ENCODE measurements at places on chromosomes 3 and 15. TPM values are rescaled to one million over a fixed set of nuclear protein-coding genes. Genes with fewer than 3 reads are reported as not detected.

DNA sequence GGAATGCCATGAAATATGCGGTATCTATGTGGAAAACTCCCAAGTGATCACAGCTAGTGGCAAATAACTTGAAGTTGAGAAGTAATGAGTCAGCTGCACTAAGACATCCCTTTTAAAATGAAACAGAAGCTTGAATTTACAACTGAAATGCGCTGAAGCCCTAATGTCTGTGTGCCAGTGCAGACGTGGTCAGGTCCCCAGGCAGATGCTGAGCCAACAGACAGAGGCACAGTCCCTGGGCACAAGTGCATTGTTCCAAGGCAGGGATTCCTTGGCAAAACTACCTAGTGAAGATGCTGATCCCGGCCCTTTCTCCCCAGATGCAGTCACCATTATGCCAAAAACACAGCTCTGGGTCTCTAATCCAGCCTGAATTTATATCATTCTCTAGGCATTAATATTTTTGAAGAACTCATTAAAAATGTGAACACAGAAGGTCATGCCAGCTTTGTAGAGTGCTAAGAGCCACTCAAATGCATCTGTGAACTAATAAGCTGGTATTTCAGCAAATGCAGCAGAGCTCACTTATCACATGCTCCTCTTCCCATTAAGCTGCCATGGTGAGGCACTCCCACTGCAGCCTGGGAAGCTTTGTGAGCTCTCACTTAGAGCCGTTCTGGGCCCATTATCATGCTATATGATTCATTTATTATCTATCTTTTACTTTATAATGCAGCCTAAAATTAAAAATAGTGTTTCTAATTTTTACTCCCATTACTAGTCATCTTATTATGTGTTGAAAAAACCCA is 200.1 kb downstream of the GABRB3 start:
- DNase-seq, result no peak
- no peaks in the 10 kb centered on the region for H3K4me1 ChIP-seq
- no peak overlapping the region for H3K4me3 ChIP-seq
- H3K27me3 ChIP-seq, result no peaks in the 10 kb centered on the region
- no peaks in the 10 kb centered on the region for H3K36me3 ChIP-seq

- H3K4me1 ChIP-seq, result peaks cover 4% of the 10 kb centered on the region
- no peak for DNase-seq
- H3K4me3 ChIP-seq, result no peak overlapping the region
- peaks cover 38% of the 10 kb centered on the region for H3K27me3 ChIP-seq
Observed at GRCh38 chr15:82021992-82022391, 23.8 kb downstream of the MEX3B start.

DNA sequence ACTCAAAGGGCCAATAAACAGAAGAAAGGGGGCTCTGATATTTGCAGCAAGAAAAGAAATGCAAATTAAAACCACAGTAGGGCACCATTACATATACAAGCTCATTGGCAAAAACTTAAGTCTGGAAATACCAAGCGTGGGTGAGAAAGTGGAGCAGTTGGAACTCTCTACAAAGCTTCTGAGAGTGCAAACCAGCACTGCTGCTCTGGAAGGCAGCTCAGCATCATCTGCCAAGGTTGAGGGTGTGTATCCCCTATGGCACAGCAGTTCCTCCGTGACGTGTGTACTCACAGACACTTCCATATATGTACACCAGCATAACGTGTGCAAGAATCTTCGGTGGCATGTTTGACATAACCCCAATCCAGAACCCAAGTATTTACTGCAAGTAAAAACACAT is 271.0 kb upstream of the ATP10A start:
- H3K27me3 ChIP-seq, result peaks cover 28% of the 10 kb centered on the region
- no peaks in the 10 kb centered on the region for H3K36me3 ChIP-seq
- H3K4me1 ChIP-seq, result no peaks in the 10 kb centered on the region

- no peaks in the 10 kb centered on the region for H3K4me1 ChIP-seq
- H3K27me3 ChIP-seq, result no peaks in the 10 kb centered on the region
- DNase-seq, result no peak
- H3K27ac ChIP-seq, result no peak overlapping the region
- no peaks in the 10 kb centered on the region for H3K36me3 ChIP-seq
Observed at GRCh38 chr3:128854475-128854874, 24.9 kb upstream of the ACAD9 start.

DNA sequence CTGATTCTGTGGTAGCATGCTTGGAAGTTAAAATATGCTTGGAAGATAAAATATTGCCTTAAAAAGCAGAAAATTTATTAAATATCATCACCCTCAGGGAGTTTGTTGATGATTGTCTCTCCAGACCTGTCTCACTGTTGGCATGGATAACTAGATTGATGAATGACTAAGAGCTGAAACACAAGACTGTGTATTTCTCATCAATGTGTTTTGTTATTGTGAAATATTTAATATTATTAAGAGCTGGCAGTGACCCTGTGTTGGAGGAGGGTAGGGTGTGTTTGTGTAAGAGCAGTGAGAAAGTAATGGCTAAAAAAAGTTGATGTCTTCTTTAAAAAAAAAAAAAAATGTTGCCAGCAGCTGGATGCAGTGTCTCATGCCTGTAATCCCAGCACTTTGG is 82.2 kb downstream of the ITPR1 start:
- H3K27me3 ChIP-seq, result no peaks in the 10 kb centered on the region
- H3K4me3 ChIP-seq, result no peak overlapping the region
- peaks cover 18% of the 10 kb centered on the region for H3K4me1 ChIP-seq
- DNase-seq, result no peak
- H3K36me3 ChIP-seq, result peaks cover 4% of the 10 kb centered on the region

DNA sequence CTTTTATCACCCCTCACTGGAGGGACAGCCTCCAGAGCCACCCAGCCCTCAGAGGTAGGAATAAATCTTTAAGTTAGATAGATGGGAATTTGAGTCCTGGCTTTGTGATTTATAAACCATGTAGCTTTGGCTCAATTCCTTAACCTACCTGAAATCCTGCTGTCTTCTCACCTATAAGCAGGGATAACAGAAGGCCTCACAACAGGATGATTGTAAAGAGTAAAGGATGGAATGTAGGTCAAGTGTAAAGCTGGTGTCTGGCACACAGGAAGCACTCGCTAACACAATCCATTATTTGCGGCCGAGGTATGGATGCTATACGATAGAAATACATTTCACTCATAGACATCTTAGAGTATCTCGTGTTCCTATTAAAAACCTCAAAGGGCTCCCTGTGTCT is 162.9 kb upstream of the LRTM1 start:
- H3K4me1 ChIP-seq, result no peaks in the 10 kb centered on the region
- no peak overlapping the region for H3K4me3 ChIP-seq
- H3K36me3 ChIP-seq, result no peaks in the 10 kb centered on the region
- H3K27ac ChIP-seq, result no peak overlapping the region
- DNase-seq, result no peak

FBXO40 gene
- total RNA-seq, result 0.39 TPM

AADACL2 gene
- total RNA-seq, result not detected

GRCh38 chr3:67522081-67522480 is 132.3 kb downstream of the SUCLG2 start:
- peaks cover 4% of the 10 kb centered on the region for H3K36me3 ChIP-seq
- H3K4me3 ChIP-seq, result no peak overlapping the region
- H3K27me3 ChIP-seq, result no peaks in the 10 kb centered on the region
- no peak overlapping the region for H3K27ac ChIP-seq
- no peaks in the 10 kb centered on the region for H3K4me1 ChIP-seq

IQCF5 gene
- total RNA-seq, result not detected

DNA sequence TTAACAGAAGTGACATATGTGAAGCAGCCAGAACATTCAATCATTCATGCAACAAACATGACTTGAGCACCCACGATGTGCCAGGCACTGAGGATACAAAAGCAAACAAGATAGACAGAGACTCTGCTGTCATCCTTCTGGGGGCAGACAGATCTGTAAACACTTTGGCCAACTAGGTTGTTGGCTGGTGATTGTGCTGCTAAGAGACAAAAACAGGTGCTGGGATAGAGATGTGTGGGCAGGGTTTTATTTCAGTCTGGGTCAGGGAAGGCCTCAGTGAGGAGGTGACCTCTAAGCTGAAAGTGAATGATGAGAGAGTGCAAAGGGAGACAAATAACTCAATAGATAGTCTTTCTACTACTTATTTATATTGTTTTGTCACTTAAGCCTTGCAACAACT is 147.0 kb upstream of the VEPH1 start:
- no peak overlapping the region for H3K4me3 ChIP-seq
- no peaks in the 10 kb centered on the region for H3K4me1 ChIP-seq
- no peak for DNase-seq
- H3K27ac ChIP-seq, result no peak overlapping the region

SPSB4 gene
- not detected for total RNA-seq

GRCh38 chr3:183262875-183263378 is 9.9 kb downstream of the B3GNT5 start:
- no peak overlapping the region for H3K4me3 ChIP-seq
- no peaks in the 10 kb centered on the region for H3K4me1 ChIP-seq
- peaks cover 8% of the 10 kb centered on the region for H3K36me3 ChIP-seq
- no peak overlapping the region for H3K27ac ChIP-seq
- no peak for DNase-seq

DNA sequence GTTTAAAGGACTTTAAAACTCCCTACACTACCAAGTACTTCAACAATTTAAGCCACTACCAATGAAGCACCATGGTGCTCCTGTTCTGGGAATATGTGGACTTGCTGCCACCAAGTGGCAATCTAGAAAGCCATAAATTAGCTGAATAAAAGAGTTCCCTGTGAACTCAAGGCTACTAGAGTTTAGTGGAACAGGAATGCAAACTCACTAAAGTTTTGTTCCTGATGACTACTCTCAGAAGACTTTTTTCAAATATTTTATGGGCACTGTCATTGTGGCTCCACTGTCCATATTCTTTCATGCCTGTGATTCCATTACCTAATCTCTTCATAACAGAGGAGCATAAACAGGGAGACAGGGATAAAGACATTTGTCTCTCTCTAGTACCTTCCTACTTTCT is 63.9 kb downstream of the TMCC1 start:
- no peak for DNase-seq
- H3K27ac ChIP-seq, result peak overlapping the region; percentile 85
- no peaks in the 10 kb centered on the region for H3K36me3 ChIP-seq
- no peak overlapping the region for H3K4me3 ChIP-seq

DNA sequence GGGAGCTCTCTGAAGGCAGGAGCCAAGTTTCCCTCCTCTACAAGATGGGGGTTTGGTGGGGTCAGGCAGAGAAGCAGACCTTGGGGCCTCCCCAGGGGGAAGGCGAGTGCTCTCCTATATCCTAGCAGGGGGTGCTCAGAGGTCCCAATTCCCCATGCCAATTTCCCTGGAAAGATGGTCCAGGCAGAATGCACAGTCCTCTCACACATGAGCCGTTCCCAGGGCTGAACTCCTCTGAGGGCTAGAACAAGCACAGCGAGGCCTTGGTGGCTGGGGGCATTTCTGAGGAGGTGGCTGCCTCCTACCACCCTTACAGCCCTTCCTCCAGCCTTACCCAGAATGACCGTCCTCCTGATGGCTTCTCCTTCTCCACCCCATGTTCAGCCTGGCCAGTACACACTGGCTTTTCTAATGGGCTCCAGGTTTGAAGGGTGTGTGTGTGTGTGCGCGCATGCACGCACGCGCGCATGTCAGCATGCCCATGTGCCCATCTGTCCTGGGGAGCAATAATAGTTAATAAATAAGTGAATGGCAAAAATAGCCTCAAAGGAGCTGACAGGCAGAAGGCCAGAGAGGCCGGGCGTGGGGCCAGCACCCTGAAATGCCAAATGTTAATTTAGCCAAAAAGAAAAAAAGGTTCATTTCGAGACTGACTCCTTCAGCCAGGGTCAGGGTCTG is 24.4 kb downstream of the ADCY5 start:
- no peak overlapping the region for H3K27ac ChIP-seq
- peak overlapping the region; percentile 36 for H3K4me3 ChIP-seq
- H3K4me1 ChIP-seq, result peaks cover 4% of the 10 kb centered on the region

Measured in T-helper 17 cell (primary cell).